ENCODE measurements at places on chromosomes 2 and 18.
A peak's percentile ranks its signal among the peaks of the same experiment; 100 is the strongest.

GRCh38 chr2:196712867-196713266 is 73.4 kb downstream of the CCDC150 start:
- DNase-seq, result no peak

DNA sequence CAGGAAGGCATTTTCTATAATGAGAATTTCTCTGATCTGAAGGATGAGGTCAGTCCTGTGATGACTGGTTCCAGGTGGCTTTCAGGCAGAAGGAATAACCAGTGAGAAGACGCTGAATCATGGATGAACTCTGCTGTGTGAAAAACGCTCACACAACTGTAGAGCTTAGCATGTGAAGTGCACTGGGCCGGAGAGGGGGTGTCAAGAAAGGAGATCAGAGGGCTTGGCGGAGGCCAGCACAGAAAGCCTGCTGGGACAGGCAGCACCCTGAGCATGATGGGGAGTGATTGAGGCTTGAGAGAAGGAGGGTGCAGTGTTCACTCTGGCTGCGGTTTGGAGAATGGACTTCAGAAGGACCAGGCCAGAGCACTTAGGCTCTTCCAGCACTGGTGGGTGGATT is 236.5 kb downstream of the TPGS2 start:
- no peak for DNase-seq

- no peak for DNase-seq
These were observed 26.9 kb upstream of the PPP1R1C start for GRCh38 chr2:181958726-181959125.

- no peak for DNase-seq
These were observed 313.8 kb downstream of the LNPK start for GRCh38 chr2:175688243-175688642.

DNA sequence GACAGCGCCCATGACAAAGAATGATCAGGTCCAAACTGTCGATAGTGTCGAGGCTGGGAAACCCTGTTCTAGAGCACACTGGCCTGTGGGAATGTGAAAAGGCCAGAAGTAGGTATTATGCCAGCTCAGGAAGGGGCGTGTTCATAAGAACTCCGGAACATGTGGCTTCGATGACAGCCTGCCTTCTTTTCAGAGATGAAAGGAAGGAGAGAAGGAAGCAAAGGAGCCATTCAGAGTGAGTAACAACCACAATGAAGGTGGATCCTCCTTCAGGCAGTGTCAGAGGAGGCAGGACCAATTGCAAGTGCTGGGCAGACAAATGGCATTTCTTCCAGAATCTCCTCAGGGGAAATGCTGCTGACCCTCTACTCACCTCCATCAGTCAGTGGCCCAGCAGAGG is 58.5 kb downstream of the NCKAP5 start:
- no peak for DNase-seq

- DNase-seq, result no peak
These were observed 43.2 kb downstream of the MRPS9 start for GRCh38 chr2:105081006-105081601.

DNA sequence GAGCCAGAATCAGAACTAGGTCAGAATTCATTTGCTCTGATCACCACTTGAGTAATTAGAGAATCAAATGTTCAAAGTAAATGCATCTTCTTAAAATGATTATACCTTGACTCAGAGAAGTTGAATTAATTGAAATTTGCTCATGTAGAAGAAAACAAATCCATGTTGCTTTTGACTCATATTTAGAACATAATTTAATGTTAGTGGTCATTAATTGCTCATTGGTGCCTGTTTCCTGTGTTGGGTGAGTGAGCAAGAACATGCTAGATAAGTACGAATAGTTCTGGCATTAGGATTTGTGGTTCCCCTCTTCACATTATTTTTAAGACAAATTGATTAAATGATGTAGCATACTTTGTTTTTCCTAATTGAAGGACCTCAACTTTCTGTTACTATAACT is 19.0 kb downstream of the ACVR2A start:
- no peak for DNase-seq

DNA sequence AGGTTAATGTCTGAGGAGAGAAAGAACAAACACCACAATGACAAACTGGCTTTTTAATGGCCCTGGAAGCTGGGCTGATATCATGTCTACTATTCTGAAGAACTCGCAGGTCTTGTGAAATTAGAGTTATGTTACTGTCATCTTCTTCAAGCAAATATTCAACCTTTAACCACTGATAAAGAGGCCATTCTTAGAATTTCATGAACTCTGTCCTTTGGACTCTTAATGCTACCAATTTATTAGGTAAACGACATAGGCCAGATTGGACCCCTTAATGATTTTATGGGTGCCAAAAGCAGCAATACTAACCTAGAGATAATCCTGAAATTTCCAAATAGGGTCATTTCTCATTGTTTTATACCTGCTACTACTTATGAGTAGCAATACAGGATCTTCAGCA is 109.0 kb upstream of the ACVR1C start:
- DNase-seq, result no peak

DNA sequence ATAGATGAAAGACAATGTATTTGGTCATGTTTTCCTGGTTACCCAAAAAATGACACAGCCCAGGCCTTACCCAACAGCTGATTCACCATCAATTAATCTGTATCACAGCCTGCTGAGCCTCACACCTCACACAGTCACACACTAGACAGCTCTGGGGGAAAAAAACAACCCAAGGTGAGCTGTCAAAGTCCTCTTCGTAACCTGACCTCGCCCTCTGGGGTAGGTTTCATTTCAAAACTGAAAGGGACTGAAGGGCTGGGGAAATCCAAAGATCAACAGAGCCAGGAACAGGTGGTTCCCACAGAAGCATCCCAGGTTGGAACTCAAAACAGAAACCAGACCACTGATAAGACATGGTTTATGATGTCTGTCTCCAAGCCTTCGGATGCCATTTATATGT is 18.2 kb upstream of the PCBP1 start:
- peak; percentile 53 for DNase-seq

- DNase-seq, result no peak
These were observed 42.4 kb downstream of the ST3GAL5 start for GRCh38 chr2:85846411-85846810.

DNA sequence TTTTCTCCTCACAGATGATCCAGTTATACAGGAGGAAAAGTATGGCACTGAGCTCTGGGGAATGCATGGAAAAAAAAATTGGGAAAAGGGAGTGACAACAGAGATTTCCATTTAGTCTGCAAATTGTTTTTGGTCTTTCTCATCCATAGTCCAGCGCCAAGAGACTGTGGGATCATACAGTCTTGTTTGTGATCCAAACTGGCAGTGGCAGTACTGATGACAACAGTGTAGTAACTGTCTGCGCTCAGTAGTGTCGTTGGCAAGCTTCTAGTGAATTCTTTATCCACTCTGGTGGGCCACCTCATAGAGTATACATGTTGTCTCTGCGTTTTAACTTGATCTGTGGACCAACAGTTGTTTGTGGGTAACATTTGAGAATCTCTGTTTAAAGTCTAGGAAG is 37.9 kb downstream of the GALNT1 start:
- no peak for DNase-seq

- no peak for DNase-seq
These were observed 27.4 kb downstream of the FABP1 start for GRCh38 chr2:88100489-88100858.

GRCh38 chr18:9137168-9138066 is 836 bp downstream of the ANKRD12 start:
- peak; percentile 74 for DNase-seq

DNA sequence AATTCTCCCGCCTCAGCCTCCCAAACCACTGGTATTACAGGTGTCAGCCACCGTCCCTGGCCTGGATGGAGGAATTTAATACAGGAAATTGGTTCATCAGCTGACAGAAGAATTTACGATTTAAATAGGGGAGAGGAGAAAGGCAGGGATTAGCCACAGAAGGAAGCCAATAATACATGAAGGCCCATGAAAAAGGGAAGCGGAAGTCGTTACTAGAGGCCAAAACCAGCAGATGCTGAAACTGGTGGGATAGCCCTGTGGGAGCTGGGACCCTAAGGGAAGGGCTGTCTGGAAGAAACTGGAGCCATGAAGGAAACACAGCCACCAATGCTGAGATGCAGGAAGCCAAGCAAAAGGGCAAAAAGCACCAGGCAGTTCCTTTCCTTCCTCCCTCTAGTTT is 163.7 kb upstream of the RMP24 start:
- no peak for DNase-seq

DNA sequence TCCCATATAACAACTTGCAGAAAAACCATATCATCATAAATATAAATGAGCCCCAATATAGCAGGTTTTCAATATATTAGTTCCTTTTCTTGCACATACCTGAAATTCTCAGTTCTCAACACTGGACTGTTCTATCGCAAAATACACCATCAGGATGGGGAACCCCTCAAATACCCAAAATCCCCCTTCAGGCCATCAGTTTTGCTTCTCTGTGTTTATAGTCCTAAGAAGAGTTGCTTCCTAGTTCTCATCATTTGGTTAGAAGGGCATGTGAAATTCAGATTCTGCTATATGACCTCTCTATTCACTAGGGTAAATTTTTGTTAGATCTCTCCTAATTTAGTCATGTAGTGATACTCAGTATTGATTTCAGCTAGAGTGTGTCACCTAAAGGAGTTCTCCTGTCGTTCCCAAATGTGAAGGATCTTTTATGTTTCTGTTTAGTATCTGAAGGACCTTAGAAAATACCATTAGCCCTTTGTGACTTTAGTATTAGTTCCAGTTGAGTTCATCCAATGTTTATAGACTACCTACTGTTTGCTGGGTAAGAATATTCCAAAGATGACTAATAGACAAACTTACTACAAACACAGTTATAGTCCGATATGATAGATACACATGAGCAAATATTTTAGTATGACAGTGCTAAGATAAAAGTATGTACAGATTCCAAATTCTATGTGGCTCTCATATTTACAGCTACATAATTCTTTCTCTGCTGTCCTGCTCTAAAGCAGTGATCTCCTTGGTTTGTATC is 115.8 kb downstream of the TTC27 start:
- DNase-seq, result no peak

GRCh38 chr18:3126457-3127097 is 93.2 kb downstream of the MYOM1 start:
- no peak for DNase-seq

DNA sequence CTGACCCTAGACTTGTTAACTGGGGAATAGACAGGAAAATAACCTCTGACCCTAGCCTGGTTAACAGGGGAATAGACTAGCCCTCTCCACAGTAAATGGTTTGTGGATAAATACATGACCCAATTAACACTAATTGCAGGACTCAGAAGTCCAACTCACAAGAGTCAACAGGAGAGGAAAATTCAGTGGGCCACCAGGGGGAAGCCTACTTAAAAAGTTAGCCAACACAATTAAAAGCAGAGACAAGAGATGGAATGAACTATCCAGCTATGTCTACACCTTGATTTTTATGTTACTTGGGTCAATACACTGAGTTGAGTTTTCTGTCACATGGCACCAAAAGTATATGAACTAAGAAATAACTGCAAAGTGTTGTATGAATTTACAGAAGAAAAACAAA is 158.8 kb upstream of the SLC39A10 start:
- no peak for DNase-seq

DNA sequence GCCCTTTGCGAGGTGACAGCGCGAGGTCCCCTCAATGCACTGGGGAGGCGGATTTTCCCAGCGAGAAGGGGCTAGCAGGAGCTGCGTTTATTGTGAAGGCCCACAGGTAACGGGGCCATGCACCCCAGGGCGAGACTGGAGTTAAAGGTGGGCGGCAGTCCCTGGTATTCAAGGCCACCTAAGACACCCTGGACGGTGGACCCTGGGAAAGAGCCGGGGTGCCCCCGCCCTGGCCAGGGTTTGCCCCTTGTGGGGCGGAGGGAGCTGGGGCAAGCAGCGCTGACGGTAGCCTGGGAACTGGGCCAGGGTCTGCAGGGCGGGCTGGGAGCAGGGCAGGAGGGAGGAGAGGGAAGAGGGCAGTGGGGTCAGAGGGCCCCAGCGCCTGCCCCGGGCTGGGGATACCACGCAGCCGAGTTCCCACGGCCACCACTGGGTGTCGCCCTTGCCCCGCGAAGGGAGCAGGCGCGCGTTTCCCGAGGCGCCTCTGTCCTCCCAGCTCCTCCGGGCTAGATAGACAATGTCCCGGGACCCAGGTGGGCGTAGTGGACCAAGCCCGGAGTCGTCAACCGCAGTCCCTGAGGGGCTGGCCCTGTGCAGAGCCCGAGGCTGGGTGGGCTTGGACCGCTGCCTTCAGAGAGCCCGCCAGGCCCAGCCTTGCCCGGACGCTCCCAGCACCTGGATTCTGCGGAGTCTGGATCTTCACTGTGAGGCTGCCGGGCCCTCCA is 80.2 kb downstream of the SMAD4 start:
- DNase-seq, result peak; percentile 86

DNA sequence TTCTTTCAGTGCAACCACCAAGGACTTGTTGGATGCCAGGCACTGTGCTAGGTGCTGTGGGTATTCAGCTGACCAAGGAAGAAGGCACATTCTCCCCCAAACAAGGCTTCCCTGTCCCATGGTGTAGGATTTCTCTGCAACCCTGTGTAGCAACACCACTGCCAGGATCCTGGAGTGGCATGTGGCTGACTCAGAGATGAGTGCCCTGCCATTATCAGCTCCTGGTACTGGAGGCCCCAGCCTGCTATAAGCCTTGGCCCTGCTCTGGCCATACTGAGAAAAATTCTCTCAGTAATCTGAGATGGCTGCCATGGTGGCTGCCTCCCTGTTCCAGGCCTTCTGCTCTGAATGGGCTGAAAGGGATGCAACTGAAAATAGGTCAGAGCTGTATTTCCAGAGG is 4.3 kb downstream of the SMYD5 start:
- DNase-seq, result no peak

DNA sequence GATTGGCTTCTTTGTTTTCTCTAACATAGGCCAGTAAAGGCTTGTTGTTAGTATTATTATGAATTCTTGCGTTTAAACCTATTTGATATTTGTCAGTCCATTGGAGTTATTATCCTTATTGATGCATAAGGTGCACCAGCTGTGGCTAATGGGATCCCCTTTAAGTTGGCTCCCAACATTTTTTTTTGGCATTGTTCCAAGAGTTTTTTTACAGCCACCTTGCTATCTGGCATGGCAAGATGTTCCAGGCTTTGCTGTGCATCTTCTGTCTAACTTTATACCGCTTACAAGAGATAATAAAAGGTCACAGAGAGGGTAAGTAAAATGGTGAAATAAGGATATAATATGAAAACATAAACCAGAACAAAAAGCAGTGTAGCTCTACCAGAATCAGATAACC is 157.5 kb upstream of the TACR1 start:
- no peak for DNase-seq

GRCh38 chr2:152407204-152407721 is 72.3 kb downstream of the FMNL2 start:
- no peak for DNase-seq

DNA sequence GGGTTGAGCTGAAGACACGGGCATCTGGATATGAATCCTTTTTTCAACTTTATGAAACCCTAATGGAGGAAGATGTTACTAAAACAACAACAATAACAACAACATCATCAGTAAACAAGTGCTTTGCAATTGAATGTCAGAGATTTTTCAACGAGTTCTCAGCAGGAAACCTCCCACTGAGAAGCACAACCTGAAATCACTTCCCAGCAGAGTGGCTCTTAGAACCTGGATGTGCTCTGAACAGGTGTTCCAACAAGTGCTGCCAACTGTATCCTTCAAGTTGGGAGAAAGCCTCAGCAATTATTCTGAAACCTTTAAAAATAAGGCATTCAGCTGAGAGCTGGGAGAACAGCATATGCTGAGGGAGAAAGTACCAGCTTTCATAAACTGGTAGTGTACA is 1622.7 kb upstream of the CELF4 start:
- DNase-seq, result no peak

Measured in HuH-7 (cell line).